NCI-H1436 treated with DMSO at 0.1 percent for 48 hours (cell line): ENCODE measurements at places on chromosomes 5 and 9.

GRCh38 chr5:115070737-115071136, 99.0 kb downstream of the TRIM36 start:
- no peak for DNase-seq

DNA sequence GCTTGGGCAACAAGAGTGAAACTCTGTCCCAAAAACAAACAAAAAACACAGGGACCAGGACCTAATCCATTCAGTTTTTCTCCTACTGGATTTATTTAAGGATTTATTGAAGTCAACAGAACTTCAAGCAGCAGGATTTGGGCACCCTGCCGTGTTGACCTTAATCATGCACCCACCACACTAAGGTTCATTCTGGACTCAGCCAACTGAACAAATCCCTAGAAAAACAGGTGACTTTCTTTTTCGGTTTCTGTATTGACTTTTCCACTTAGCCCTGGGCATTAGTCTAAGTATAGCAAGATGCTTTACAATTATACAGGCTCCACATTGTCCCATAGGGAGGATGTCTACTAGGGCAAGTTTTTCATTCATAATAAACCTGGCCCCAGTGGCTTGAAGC, 30.0 kb downstream of the ZNF131 start:
- DNase-seq, result no peak

- no peak for DNase-seq
These were observed 98.8 kb upstream of the ADRA1B start for GRCh38 chr5:159817262-159818029.

GRCh38 chr5:118301696-118302095, 686.7 kb downstream of the DTWD2 start:
- no peak for DNase-seq

DNA sequence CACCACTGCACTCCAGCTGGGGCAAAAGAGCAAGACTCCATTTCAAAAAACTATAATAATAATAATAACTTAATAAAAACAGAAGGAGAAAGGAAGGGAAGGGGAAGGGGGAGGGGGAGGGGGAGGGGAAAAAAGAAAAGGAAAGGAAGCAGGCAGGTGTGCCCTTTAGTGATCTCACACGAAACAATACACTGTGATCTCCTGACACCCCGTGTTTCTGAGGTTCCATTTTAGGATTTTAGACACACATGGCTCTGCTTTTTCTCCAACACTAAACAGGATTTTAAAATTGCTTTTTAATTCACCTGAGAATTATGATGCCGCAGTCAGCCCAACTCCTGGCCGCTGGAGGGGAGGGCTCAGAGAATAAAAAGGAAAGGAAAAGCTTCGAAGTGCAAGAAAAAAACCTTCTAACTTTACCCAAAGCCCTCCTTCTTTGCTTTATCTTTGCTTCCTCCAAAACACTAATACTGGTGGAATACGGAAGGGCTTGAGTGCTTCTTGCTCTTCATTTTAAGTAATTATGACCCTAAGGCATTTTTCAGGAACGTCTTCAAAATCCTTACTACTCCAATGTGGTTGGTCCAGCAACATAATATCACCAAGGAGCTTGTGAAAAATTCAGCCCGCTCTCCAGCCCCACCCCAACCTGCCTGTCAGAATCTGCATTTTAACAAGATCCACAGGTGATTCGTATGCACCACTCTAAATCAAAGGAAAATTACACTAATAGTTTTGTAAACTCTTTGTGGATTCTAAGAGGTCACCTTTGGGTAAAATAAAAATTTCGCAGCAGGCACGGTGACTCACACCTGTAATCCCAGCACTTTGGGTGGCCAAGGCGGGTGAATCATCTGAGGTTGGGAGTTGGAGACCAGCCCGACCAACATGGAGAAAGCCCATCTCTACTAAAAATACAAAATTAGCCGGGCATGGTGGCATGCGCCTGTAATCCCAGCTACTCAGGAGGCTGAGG, 66.0 kb downstream of the MYO10 start:
- no peak for DNase-seq

DNA sequence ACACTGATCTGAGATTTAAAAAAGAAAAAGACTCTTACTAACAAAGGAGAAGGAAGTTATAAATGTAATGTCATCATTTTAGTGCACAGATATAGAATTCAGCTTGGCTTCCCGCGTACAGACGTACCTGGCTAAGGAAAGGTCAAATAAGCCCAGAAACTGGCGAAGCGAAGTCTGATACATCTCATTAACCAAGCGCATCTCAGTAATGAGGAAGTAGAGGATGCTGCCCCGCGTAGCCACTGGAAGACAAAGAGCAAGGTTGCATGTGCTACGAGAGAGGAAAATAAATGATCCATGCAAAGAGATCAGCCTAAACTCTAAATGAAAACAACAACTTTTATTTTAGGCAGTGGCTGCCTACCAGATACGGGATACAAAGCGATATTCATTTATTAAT, 208.8 kb downstream of the DNAH5 start:
- no peak for DNase-seq

DNA sequence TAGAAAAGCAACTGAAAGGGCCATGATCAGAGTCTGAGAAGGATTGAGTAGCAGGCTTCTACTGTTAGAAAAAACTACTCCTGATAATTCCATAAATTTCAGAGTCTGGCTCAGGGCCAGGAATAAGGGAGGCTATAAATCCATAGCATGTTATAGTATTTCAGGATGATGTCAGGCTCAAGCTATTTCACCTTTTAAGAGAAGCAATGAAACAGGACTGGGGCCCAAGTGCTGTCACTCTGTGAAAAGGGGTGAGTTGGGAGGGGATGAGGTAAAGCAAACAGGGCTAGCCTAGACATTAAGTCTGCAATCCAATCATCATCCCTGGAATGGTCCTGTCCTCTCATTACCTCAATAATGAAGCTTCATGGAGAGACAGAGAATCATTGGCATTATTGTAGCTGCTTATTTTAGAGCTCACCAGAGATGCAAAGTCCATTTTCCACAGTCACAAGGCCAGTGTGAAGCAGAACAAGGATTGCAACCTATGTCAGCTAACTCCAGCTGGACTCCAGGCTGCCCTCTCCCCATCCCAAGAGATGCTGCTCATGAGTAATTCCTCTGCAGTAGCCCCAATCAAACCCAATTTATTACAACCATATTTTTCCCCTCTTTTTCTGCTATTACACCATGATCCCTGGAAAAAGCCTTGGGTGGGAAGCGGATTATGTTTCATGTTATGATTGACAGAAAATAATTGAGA, 56.0 kb downstream of the PAPPA start:
- no peak for DNase-seq

DNA sequence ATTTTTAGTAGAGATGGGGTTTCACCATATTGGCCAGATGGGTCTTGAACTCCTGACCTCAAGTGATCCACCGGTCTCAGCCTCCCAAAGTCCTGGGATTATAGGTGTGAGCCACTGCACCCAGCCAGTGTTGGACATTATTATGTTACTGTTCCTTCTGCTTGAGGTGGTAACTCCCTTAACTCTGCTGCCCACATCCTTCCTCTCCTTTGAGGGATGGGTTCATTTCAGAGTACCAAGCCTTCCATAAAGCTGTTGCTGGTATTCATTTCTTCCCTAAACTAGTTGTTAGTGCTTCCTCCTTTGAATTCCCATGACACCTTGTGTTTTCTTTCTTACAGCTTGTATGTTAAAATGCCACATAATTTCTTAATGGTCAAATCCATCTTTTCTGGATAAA, 54.0 kb downstream of the CTNNA1 start:
- no peak for DNase-seq

DNA sequence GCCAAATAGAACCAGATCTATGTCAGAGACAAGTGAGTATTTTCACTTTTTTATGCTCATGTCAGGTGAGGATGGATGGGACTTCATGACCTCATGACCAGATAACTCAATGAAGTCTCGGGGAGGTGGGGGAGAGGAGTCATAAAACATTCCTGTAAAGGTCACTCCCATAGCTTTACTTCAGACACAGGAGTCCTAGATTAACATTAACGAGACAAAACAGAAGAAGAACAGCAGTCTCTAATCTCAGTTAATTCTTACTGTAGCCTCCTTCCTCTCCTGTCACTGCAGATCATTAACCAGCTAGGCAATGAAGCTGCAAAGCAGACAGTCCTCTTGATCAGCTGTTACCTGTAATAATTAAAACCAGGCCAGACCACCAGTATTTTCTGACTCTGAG, 11.2 kb downstream of the CRHBP start:
- no peak for DNase-seq
